ENCODE measurements at places on chromosomes 3 and 15.

DNA sequence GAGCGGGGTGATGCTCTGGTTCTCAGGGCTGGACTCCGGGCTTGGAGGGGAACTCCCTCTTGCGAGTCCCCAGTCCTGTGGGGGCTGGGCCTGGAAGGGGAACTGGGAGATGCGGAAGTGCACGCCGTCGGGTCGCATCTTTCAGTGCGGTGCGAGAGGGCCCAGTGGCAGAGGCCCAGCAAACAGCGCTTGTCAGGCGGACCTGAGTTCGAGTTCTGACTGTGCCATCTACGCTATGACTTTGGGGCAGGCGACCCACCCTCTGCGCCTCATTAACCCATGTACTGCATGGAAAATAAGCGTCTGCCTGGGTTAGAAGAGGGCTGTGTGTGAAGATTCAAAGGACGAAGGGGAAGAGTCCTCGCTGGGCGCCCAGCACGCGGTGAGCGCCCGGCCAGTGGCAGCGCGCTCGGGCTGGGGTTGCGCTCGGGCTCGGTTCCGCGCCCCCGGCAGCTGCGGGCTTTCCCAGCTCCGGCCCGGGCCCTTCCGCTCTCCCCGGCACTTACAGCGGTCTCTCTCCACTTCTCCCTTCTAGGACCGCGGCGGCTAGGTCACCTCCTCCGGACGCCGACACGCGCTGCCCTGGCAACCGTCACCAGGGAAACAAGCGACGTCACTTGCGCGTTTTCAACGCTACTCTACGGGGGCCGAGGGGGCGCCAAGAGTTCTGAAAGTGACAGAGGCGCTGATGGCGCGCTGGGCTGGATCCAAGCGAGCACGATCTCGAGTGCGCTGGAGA is at the start of gene CCDC13:
Gene CCDC13 (minus strand): TSS at position 584 of the 739 bp plus-strand sequence. CDS start 14,908 bp downstream, outside the sequence.
- DNase-seq: no peak

DNA sequence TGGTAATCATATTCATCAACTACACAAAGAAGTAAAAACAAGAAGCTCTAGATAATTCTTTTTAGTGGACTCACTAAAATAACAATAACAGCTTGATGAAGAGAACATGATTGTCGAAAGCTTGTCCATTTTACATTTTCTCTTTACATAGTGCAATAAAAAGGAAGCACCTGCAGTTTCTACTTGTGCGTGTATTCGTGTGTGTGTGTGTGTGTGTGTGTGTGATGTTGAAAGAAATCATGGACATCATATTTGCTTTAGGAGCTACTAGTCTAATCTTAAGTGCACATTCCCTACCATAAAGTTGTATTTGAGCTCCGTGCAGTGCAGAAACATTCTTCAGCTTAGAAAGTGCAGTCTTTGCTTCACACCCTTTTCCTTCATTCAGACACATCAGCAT is 288.8 kb downstream of the ZBTB20 start:
- no peak for DNase-seq

DNA sequence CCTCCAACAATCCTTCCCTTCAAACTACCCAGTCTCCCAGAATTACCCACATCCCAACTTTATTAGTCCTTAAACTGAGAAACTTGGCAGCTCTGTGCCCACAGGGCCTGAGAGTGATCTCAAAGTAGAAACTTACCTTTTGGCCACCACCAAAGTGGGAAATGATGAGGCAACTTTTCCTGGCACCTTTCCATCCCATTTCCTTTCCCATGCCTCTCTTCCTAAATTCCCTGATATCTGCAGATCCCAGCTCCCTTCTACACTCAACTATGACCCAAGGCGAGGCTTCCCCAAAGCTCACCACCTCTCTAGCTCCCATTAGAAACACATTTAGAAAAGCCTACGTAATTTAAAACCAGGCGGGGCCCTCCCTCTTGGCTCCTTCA is 271.9 kb downstream of the FOXP1 start:
- no peak for DNase-seq

DNA sequence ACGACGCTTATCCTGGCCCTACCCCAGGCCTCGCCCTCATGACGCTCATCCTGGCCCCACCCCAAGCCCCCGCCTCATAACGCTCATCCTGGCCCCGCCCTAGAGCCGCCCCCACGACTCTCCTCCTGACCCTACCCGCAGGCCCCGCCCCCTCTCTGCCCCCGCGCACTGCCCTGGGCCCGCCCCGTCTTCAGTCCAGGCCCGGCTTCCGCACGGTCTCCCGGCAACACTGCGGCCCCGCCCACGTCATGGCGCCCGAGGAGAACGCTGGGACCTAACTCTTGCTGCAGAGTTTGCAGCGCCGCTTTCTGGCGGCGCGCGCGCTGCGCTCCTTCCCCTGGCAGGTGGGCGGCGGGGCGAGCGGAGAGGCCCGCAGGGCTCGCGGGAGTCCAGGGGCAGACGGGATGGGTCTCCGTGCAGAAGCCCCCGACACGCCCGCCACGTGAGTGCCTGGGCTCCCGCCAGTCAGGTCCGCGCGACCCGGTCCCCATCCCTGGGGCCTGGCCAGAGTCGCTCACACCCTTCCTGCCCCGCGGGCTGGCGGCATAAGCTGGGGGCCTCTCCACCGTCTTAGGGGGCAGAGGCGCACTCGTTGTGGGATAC is 52.5 kb upstream of the ROPN1B start:
- DNase-seq: peak; percentile 37

GRCh38 chr3:111476701-111477100 is 65.3 kb upstream of the CD96 start:
- DNase-seq: no peak

DNA sequence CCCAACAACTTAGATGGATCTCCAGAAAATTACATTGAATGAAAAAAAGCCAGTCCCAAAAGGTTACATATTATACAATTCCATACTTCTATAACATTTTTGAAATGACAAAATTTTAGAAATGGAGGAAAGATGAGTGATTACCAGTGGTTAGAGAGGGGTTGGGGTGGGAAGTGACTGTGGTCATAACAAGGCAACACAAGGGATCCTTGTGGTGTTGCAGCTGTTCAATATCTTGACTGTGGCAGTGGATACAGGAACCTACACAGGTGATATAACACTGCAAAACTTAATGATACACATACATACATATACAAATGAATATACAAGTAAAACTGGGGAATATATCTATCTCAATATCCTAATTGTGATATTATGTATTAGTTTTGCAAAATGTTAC is 9.6 kb downstream of the GOLGB1 start:
- DNase-seq: no peak
